ENCODE measurements at places on chromosomes 4 and X. TPM values are rescaled to one million over a fixed set of nuclear protein-coding genes. Genes with fewer than 3 reads are reported as not detected.

RBM46 gene
- total RNA-seq: 0.15 TPM

GRCh38 chr4:185283723-185284122, 74.3 kb downstream of the SNX25 start:
- H3K4me1 ChIP-seq: no peaks in the 10 kb centered on the region
- H3K27ac ChIP-seq: no peak overlapping the region
- no peaks in the 10 kb centered on the region for H3K27me3 ChIP-seq
- no peak overlapping the region for H3K4me3 ChIP-seq
- no peak for DNase-seq

PDCL2 gene
- not detected for total RNA-seq

- H3K27me3 ChIP-seq: no peaks in the 10 kb centered on the region
- no peak overlapping the region for H3K27ac ChIP-seq
- DNase-seq: peak; percentile 17
- H3K36me3 ChIP-seq: no peaks in the 10 kb centered on the region
- H3K4me1 ChIP-seq: no peaks in the 10 kb centered on the region
- no peak overlapping the region for H3K4me3 ChIP-seq
These were observed 223.9 kb upstream of the ANKRD50 start for GRCh38 chr4:124936427-124936826.

KDR gene
- total RNA-seq: 6.6 TPM

RASL11B gene
- 51.9 TPM for total RNA-seq

TRPC3 gene
- 0.11 TPM for total RNA-seq

GRCh38 chr4:76055016-76055415, 19.1 kb upstream of the CXCL11 start:
- no peak overlapping the region for H3K4me3 ChIP-seq
- no peak for DNase-seq
- H3K4me1 ChIP-seq: no peaks in the 10 kb centered on the region
- H3K36me3 ChIP-seq: no peaks in the 10 kb centered on the region
- no peaks in the 10 kb centered on the region for H3K27me3 ChIP-seq

Measured in ovary (tissue), 10 donors.